ENCODE measurements at places on chromosomes 6 and 20.

DNA sequence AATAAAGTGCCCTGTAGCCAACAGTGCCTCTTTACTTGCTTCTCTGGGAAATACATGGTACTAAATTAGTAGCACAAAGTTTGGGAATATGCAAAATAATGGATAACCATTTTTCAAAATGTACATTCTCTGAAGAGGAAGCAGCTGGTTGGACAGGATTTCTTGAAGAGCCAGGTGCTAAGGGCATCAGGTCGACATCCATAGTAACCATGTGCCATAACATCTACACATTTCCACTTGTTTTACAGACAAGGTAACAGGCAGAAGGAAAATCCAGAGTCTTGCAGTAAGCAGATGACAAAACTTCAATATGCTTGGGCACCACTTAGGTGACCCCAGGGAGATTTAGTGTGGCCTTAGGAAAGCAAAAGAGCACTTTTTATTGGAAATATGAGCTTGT, 36.5 kb upstream of the SMIM28 start:
- no peak for DNase-seq

- DNase-seq, result no peak
Measured at GRCh38 chr6:138215093-138215782, 3.1 kb downstream of the PBOV1 start.

DNA sequence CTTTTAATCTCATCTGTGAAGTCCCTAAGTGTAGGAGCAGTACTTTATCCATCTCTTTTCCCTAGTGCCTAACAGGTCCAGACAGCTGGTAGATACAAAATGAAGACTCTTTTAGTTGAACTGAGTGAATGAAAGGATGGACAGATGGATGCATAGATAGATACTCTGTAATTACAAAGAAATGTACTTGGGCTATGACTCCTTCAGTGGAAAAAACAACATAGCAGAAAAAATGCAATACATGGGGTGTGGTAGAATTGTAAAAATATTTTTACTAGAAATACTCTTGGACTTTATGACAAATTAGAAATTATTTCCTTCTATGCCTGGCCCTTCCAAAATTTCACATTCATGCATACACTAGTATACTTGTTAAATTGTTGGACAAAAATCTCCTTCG, 29.3 kb downstream of the KCNQ5 start:
- DNase-seq, result no peak

GRCh38 chr6:164014346-164015087, 600.0 kb downstream of the QKI start:
- DNase-seq, result no peak

DNA sequence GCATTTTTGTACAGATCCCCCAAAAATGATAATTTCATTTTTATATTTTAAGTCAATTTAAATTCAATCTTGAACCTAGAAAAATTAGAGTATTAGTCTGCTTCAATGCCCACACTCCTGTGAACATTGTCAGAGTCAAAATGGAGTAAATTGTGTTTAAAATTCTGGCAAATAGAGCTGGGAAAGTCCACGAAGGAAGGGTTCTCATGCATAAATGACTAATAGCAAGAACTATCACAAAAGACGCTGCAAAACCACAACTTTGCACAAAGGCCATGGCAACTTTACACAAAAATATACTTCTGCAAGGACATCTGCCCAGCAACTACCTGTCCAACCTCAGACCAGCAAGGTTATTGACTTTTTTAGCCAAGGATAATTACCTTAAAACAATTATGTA, 203.2 kb upstream of the SMLR1 start:
- no peak for DNase-seq

GRCh38 chr6:79101164-79101563, 23.1 kb upstream of the PHIP start:
- no peak for DNase-seq

Data from activated CD8-positive, alpha-beta memory T cell treated with anti-CD3 and anti-CD28 coated beads, Interleukin-2, amount 10 ng/mL, durations not matched to agents 7 days and 5 days (primary cell).